Smooth muscle cell of bladder (primary cell): ENCODE measurements at places on chromosomes 7 and 10. TPM values are rescaled to one million over a fixed set of nuclear protein-coding genes. Genes with fewer than 3 reads are reported as not detected.

BLVRA gene
- 39.0 and 47.0 TPM in 2 replicates for total RNA-seq

JAKMIP3 gene
- 0.14 and 0.55 TPM in 2 replicates for total RNA-seq

NEBL gene
- under 0.01 and 0.09 TPM in 2 replicates for total RNA-seq

CYP2C19 gene
- not detected in 2 replicates for total RNA-seq

BTBD16 gene
- under 0.01 TPM in 1 of 2 replicates, not detected in the other for total RNA-seq

HOXA4 gene
- 0.14 and 0.28 TPM in 2 replicates for total RNA-seq

NODAL gene
- total RNA-seq: not detected in 2 replicates
